ENCODE measurements at places on chromosomes 6 and 20.
A peak's percentile ranks its signal among the peaks of the same experiment; 100 is the strongest.

DNA sequence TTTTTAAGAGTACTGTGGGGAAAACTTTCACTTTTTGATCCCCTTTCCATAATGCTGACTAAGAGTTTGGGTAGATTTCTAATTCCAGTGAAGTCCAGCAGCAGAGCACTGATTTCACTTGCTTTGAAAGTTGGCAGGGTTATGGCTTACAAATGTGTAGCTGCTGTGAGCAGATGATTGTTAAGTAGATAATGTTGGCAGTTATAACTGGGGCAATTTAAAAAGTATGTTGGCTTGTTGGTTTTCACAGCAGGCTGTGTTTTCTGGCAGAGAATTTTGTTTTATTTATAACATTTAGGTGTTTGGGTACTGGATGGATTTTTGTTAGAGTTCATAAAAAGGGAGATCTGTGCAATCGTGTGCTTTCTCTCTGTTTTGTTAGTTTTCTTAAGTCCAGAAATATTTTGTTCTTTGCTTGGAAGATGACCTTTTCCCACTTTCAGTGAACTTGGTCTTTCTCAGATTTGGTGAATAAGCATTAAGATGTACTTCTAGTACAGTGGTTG is 31.4 kb downstream of the AFDN start:
- DNase-seq = no peak

GRCh38 chr20:47272893-47273590 is 83.5 kb downstream of the ZMYND8 start:
- DNase-seq = peak; percentile 58

- no peak for DNase-seq
Measured at GRCh38 chr6:134416418-134417154, 98.7 kb upstream of the SGK1 start.

DNA sequence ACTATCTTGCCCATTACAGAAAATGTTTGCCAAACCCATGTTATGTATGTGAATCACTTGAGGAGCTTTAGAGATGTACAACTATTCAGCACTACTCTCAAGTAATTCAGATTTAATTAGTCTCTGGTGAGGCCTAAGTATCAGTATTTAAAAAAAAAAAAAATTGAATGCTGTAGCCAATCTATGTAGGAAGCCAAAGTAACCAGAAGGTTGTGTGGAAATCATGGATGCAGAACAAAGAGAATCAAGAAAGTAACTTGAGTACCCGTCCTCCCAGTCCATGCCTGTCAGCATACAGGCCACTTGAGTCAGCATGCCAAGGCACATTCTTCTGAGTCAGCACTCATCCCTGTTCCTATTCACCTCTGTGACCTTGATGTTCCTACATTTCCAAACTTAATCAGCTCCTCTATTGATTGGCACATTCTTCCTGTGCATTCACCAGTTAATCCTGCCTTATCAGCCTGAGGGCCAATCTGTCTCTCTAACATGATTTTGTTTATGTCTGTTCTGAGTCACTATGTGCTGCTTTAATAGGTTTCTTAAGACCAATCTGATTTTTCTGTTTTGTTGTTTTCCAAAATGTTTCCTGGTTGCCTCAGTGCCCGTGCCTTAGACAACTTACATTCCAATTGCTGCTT is 165.6 kb downstream of the KCNQ5 start:
- DNase-seq = no peak

- DNase-seq = no peak
Measured at GRCh38 chr6:115091461-115091860, 748.6 kb upstream of the HS3ST5 start.

DNA sequence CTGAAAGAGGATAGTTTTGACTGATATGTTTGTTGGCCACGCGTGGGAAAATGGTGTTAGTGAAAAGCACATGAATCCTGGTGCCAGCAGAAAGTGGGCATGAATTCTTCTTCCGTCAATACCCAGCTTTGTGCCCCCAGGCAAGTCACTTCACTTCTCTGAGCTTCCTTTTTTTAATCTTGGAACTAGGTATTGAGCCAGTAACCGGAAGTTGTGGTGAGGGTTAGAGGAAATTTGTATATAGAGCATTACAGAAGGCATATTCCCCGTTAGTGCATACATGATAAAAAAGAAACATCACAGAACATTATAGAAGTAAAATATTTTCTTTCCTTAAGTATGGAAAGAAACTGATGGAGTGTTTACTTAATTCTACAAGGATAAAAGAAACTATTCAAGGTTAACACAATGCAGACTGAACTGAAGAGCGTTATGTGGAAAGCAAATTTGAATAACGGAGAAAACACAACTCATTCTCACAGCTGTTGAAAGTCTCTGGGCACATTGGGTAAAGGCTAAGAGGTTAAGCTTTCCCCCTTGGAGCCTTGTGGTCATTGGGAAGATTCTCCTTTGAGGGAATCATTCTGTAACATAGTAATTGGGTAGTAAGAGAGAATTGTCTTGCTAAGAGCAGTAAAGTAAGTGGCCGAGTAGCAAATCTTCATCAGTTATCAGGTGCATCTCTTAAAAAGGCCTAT is 223.1 kb downstream of the BCAS1 start:
- no peak for DNase-seq

GRCh38 chr6:123841067-123841896 is 37.6 kb downstream of the NKAIN2 start:
- DNase-seq = no peak

DNA sequence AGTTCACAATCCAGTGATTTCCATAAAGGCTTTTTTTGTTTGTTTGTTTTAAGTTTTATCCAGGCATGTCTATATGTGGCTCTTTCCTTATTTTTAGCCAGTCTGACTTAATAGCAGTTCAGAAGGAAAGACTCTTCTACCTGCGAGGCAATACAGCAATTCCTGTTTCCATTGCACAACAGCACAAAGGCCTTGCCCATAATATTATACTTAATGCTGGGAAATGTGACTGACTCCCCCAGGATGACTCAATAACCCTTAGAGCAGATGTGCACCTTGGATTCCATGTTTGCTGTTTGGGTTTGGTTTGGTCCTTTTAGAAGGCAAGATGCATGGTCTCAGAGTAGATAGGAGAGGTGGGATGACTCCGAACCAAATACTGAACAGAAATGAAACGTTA is 184.1 kb downstream of the MTFR2 start:
- no peak for DNase-seq

- DNase-seq = peak; percentile 5
Measured at GRCh38 chr6:103273048-103273447, 1586.7 kb downstream of the HACE1 start.

DNA sequence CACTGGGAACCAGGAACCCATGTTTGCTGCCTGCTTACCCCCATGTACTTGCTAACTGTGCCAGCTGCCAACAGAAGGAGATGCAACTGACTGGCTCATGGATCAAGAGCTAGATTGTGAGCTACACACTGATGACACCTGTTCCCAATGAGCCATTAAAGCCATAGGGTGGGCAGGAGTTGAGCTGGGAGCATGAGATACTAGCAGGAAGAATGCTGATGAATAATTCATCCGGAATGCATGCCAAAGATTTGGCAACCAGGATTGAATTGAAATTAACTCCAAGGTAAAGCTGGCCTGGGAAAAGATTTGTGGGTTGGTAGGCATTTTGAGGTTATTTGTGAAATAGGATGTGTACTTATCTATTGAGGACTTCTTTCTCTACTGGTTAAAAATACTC is 631.1 kb downstream of the KIF16B start:
- no peak for DNase-seq

DNA sequence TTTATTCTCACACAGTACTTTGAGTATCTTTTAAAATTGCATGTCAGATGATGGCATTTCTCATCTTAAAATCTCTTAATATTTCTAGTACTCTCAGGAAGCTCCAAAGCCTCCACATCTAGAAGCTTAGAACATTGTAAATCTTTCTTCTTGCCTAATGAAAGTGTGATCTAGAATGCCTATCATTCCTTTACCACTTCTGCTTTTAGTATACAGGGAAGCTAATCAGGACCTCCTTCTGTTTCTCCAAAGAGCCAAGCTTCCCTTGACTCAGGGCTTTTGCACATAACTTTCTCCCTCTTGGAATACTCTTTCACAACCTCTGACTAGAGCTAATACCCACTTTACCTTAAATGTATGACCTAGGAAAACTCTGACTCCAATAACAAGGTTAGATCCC is 7.5 kb upstream of the ELOVL4 start:
- DNase-seq = no peak

- DNase-seq = peak; percentile 12
Measured at GRCh38 chr20:22905658-22906057, 129.5 kb upstream of the SSTR4 start.

DNA sequence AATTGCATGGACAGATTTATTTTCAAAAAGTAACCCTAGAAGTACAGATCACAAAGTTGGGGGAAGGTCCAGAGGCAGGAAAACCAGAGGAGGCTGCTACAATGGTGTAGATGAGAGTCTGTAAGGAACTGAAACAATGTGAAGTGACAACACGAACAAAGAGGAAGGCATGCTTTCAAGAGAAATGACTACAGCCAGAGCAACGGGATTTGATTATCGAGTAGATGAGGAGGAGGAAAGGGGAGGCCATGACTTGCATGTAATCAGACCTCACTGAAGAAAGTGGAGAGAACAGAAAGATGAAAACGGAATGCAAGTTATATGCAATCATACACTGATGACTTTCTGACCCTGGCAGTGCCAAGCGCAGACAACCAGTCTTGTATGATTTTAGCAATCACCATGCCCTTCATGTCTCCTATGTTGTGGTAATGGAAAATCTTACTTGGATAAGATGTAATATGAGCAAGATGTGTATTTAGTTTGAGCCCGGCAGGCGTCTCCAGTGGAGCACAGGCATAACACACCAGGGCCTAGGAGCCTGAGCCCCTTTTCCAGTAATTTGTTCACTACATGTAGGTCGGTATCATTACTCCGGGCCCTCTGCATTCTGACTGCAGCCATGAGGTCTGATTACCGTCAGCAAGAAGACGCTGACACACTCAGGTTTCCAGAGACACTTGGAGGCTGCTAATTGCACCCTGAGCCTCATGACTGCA is 34.0 kb upstream of the FAM83C start:
- no peak for DNase-seq

GRCh38 chr6:147054158-147054557 is 150.1 kb upstream of the STXBP5 start:
- DNase-seq = no peak

- no peak for DNase-seq
Measured at GRCh38 chr20:58420798-58421496, 31.9 kb downstream of the VAPB start.

GRCh38 chr20:19508449-19508848 is 249.6 kb upstream of the RIN2 start:
- DNase-seq = no peak

DNA sequence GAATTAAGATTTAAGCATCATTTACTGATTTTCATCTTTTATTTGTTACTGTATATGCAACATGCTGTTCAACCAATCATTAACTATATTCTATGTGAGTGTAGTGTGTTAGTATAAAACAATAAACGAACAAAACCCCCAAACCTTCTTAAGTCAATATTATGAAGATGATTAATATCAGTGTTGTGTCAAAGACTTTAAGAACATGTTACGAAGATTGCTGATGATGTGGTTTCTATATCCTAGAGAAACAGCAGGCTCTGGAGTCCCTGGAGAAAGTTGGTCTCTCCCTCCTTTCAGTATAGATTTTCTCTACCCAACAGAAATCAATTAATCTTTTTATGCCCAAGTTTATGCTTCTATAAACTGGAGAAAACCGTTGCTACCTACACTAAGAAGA is 393.8 kb upstream of the HSF2 start:
- no peak for DNase-seq

DNA sequence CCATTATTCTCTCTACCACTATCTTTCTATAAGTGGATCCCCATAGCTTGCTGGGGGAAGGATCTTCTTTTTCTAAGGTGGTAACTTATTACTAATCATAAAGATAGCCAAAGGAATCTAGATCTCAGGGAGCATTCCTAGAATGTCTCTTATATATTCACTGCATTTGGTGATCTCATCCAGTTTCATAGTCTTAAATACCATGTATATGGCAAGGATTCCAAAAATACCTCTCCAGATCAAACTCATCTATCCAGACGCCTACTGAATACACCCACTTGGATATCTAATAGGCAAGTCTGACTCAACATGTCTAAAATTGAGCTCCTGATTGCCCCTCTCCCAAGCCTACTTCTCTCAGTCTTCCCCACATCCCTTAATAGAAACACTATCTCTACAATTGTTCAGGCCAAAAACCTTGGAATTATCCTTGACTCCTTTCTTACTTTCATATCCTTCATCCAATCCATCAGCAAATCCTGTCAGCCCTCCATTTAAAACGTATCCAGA is 264.4 kb downstream of the HACE1 start:
- DNase-seq = no peak

DNA sequence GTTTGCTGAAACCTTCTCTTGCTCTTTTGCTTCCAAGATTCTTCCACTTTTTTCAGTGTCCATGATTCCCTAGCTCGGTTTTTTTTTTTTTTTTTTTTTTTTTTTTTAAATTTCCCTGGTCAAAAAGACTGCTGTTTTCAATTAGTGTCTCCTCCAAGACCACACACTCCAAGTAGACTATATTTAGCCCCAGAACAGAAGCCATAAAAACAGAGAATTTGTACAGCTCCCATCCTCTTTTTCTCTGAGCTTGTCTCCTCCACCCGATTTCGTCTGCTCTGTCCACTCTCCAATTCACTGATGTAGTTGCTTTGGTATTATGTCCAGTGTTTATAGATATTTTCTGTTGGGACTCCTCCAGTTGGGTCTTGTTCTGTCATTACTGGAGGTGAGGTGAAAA is 37.6 kb downstream of the RSPH3 start:
- no peak for DNase-seq

- no peak for DNase-seq
Measured at GRCh38 chr20:47506850-47507249, 5.2 kb downstream of the NCOA3 start.

DNA sequence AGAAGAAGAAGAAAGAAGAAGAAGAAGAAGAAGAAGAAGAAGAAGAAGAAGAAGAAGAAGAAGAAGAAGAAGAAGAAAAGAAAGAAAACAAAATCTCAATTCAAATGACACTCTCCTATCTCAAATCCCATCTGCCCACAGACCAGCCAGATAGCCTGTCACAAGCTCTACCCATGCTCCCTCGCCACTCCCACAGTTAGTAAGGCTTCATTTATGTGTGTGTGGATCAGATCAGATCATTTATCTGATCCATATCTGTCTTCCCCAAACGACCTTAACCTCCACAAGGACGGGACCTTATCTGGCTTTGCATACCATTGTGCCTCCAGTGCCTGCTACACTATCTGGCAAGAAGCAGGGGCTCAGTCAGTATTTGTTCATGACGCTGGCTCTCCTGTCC is 81.9 kb upstream of the RREB1 start:
- DNase-seq = no peak

- peak; percentile 5 for DNase-seq
Measured at GRCh38 chr20:39800548-39800947, 838.4 kb downstream of the DHX35 start.

DNA sequence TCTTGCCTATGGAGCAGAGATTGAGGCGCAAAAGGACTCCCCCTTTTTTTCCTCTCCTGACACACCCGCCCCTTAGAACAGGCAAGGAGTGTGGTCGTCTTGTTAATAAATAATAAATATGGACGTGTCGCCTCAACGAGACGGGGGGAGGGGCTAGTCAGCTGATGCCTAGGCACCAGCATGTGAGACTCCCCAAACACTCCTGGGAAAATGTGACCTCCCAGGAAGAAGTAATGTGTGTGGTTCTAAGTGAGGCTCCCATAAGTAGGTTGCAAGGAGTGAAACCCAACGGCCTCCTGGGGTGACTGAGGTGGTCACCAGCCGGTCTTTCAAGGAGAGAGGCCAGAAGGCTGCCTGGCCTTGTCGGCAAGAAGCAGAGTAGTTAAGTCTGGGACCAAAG is 1.1 kb upstream of the FAXC start:
- no peak for DNase-seq

Data from GM13977 (cell line).